ENCODE measurements at places on chromosomes 12 and 14.
A peak's percentile ranks its signal among the peaks of the same experiment; 100 is the strongest.

- DNase-seq, result no peak
These were observed 381.8 kb downstream of the NUAK1 start for GRCh38 chr12:105756961-105757360.

DNA sequence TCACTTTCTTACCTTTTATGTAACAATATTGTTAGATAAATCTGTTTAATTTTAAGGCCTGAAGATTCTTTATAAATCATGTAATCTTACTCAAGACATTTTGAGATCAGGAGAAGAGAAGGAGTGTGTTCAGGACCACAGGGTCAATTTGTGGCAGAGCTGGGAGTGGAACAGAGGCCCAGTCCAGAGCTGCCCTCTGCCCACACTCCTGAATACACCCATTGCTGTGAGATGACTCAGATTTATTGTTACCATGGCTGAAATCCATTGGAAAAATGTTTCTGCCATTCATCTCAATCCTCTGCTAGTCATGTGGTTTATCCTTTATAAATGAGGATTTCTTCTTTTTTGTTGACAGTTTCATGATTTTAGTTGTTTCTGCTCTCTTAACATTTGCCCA lies 100.5 kb upstream of the STXBP6 start:
- DNase-seq, result no peak

DNA sequence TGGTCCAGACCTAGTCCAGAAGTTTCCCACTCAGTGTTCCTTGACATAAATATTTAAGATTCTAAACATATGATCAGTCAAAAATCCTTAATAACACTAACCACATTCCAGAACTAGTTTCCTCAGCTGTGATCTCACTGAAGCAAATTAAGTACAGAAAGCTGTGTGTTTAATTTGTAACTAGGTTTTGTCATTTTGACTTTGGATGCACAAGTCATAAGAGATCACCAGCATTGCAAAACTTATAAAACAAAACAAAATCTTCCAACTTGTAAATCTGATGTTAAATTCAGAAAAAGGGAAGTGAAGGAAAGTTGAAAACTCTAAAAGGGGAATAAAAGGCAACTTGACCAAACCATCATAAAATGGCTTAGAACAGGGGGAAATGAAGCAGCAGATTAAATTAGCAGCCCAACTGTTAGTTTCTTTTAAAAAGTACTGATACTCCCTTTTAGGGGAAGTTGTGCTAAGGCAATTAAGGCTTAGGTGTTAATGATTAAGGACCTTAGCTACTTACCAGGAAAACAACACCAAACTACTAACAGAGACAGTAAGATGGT lies 56.6 kb downstream of the SH2B3 start:
- DNase-seq, result no peak

GRCh38 chr12:46908236-46908935 lies 82.6 kb upstream of the SLC38A4 start:
- no peak for DNase-seq

GRCh38 chr12:42793166-42793565 lies 203.6 kb upstream of the PRICKLE1 start:
- DNase-seq, result no peak

DNA sequence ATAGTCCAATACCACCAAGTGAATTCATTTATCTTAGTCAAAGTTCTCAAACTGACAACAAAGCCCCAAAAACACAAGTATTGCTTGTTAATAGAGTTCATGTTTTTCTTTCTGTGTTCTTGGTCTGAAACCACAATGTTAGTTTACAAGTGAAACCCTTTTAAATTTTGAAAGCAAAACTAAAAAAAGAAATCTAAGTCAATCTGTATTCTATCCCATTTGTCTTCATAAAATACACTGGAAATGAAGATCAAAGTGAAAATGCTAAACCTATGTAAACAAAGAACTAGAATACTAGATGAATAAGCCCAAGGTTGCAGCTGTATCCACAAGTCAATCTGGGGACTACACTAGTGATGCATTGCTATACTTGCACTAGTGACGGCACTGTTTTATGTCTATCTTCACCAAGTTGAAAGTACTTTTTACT lies 10.4 kb downstream of the MAP4K5 start:
- DNase-seq, result no peak

- DNase-seq, result no peak
These were observed 2.9 kb downstream of the PAX9 start for GRCh38 chr14:36664322-36665193.

- DNase-seq, result peak; percentile 29
These were observed 1.3 kb downstream of the TRIM9 start for GRCh38 chr14:51093371-51094281.

- no peak for DNase-seq
These were observed 81.2 kb downstream of the PCNX1 start for GRCh38 chr14:70988452-70988851.

DNA sequence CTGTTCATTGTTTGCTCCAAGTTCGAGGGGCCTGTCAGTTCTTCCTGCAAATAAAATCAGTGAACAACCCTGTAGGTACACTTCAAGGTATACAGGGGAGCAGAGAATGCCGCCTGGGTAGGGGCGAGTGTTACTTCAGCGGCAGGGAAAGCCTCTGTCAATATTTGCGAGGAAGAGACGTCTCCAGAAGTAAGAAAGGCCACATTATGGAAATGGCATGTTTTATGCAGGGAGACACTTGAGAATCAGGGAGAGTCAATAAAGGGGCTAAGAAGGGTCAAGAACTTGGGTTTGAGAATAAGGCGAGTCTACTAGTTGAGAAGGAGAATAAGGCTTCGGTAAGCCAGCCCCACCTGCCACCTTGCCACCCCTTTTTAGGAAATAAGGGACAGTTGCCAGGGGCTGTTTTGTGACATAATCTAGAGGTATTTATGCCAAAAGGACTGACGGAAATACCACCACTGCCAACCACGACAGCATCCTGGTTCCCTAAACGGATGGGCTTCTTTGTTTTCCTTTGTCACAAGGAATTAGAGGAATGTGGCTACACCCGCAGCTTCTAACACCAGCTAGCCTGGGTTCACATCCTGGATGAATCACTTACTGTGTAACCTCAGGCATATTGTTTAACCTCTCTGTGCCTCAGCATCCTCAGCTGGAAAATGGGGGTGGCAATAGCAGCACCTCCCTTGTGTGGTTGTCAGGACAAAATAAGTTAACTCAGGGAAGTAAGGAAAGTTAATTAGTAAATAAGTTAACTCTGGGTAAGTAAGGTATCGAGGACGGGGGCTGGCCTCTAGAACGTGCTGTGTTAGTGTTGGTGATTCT lies 67.7 kb downstream of the EID3 start:
- no peak for DNase-seq

GRCh38 chr12:12331244-12331771 lies 18.7 kb downstream of the MANSC1 start:
- no peak for DNase-seq

DNA sequence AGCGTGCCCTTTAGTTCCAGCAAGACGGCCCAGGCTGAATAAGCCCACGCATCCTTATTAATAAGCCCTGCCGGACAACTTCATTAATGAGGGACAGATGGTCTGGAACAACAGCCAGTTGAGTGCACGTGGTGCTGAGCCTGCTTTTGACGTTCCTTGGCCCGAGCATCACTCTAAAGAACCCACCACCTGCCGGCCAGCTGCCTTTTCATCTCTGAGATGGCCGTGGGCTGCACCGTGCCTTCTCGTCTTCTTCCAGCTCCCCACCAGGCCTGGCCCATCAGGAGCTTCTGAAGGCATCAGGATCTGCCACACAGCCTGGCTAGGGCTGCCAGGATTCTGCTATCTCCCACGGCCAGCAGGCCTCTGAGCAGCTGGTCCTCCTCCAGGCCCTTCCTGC lies 80.0 kb downstream of the AACS start:
- no peak for DNase-seq

GRCh38 chr12:113093409-113094101 lies 37.0 kb downstream of the DTX1 start:
- DNase-seq, result no peak

DNA sequence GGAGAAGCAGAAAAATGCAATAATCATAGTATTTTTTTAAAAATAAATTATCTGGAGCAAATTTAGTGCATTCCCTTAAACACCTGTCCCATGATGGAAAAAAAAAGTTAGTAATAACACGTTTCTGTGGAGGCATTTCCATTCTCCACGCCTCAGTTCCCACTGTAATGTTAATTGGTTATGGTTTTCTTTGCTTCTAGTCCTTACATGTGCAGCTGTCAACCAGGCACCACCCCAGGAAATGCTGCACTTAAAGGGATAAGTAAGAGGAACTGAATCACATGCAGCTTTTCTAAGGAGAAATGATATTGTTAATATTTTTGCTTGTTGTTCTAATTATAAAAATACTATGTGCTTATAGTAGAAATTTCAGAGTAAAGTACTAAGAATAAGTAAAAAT lies 240.3 kb downstream of the ZFP36L1 start:
- DNase-seq, result no peak

All from CD4-positive, alpha-beta T cell treated with Interferon gamma for 1 hour (primary cell).